NCI-H2171 (cell line): ENCODE measurements at places on chromosomes 6 and 20.

DNA sequence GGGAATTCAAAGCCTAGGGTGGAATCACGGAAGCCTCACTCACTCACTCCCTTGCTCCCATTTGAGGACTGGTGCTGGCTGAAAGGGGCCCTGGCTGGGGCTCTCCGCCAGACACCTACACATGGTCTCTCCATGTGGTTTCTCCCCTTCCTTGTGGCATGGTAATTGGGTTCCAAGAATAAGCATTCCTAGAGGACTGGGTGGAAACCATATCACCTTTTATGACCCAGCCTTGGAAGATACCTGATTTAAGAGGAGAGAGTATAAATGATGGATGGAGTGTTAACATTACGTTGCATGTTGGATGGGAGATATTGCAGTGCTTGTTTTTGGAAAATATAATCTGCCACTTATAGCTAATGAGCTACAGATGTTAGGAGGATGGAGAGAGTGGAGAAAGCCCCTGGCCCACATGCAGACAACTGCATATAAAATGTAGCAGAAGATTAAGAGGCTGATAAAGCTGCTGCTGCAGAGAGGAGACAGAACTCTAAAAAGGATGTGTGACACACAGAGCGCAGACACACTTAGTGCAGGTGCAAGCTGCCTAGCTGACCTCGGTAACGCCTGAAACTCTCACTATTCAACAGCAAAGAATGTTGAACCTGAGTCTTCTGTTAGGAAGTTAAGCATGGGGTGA, 23.3 kb upstream of the CDKN1A start:
- no peak for DNase-seq

DNA sequence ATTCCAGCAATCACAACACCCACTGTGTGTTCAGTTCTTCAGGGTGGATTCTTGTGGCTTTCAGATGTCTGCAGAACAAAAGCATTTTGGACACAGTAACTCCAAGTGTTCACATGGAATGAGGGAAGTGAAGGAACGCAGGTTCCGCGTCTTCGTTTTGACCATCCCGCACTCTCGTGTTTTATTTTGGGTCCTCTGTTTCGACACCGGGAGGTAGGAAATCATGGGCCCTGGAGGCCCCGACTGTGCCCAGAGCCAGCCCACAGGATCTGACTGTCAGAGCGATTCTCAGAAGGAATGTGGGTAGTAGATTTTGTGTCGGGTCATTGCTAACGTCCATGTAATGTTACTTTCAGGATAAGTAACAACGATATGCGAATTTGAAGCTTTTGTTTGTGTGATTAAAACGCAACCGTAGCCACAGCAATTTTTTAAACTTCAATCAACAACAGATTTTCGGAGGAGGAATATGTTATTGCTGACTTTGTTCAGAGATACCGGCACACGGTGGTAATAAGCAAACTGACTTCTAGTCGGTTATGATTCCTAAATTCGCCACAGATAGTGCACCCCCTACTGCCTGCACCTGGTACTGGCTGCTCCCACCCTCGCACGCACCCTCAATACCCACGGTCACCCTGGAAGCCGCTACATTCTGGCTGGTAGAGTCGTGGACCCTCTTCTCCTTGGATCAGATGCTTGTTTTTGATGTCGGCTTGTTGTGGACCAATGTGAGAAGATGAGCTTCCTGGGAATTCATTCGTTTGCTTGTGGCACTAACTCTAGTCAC, 10.5 kb downstream of the NPEPL1 start:
- no peak for DNase-seq

DNA sequence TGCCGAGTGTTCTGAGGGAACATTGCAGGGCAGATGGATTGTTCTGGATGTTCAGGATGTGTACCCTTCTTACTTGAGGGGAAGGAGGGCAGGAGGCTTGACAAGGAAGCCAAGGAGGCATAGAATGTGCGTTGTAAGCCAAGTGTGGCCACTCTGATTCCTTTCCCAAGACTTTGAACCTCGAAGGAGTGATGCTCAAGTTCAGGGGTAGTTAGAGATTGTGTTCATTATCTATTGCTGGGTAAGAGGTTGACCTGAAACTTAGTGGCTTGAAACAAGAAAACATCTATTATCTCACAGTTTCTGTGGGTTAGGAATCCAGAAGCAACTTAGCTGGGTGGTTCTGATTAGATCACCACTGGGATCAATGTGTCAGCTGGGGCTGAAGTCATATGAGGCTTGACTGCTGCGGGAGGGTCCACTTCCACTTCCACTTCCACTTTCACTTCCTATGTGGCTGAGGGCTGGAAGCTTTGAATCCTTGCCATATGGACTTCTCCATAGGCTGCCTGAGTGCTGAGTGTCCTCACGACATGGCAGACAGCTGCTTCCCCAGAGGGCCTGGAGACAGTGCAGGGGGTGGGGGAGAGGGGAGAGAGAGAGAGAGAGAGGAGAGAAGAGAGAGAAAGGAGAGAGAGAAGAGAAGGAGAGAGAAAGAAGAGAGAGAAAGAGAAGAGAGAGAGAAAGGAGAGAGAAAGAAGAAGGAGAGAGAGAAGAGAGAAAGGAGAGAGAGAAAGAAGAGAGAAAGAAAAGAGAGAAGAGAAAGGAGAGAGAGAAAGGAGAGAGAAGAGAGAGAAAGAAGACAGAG, 6.9 kb upstream of the CD40 start:
- DNase-seq: no peak

DNA sequence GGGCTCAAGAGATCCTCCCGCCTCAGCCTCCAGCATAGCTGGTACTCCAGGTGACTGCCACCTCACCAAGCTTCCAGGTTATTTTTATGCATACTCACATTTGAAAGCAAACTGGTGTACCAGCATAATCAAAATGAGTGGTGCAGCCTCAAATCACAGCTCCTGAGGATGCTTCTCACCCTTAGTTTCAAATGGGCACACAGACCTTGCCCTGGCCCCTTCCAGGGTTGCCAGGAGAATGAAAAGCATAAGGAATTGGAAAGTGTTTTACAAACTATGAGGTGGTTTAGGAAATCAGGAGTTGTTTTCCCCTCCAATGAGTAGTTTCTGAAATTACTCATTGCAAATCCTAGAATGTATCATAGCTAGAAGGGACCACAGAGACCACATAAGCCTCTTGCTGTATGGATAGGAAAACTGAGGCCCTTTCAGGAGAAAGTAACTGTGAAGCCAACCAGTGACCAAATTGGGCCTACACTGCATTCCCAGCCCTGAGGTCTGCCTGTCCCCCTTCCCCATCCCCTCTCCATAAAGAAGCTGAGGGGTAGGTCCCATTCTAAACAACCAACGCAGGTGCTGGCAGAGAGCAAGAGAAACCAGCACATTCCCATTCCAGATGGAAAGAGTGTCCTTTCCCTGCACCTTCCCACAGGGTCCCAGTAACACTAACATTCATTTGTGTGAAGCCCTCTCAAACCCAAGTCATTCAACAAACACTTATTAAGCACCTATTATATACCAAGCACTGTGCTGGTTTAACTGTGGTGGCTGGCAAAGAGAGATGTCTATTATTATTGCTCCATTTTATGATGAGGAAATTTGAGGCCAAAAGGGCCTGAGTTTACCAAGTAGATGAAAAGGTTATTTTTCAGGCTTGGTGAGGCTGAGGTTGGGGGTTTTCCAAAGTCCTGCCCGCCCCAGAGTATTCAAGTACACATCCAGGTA, 2.1 kb upstream of the E2F1 start:
- DNase-seq: no peak

DNA sequence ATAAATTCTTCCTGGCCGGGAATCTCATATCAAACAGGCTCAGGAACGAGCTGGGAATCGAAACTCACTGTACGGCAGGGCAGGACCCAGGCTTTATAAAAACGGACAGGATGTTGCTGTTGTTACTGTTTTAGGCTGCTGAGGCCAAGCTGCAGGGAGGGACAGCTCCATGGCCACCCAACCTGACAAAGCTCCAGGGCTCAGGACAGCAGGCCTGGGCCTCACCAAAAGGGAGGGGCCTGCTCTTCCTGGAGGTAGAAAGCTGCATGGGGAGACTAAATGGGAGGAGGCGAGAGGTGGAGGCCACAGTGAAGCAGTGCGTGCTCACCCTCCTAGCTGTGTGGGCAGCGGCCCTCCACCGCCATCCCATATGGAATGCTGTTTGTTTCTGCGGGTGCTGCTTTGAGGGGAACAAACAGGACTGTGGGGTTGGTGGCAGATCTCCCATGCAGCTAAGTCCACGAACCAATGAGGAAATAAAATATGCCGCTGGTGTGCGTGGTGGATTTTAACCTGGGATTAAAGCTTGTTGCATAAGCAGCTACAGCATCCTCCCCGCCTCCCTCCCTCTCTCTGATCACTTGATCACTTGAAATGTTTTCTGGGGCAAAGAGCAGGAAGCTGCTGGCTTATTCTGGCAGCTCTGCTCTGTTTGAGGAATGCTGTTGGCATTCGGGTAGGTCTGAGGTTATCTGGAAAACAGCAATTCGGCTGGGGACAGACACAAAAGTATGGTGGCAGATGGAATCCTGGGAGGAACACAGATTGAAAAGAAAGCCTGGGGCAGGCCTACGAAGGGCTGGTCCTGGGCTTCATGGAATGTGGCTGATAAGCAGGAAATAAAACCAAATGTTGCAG, 2.4 kb upstream of the ZMYND8 start:
- DNase-seq: peak; percentile 50

DNA sequence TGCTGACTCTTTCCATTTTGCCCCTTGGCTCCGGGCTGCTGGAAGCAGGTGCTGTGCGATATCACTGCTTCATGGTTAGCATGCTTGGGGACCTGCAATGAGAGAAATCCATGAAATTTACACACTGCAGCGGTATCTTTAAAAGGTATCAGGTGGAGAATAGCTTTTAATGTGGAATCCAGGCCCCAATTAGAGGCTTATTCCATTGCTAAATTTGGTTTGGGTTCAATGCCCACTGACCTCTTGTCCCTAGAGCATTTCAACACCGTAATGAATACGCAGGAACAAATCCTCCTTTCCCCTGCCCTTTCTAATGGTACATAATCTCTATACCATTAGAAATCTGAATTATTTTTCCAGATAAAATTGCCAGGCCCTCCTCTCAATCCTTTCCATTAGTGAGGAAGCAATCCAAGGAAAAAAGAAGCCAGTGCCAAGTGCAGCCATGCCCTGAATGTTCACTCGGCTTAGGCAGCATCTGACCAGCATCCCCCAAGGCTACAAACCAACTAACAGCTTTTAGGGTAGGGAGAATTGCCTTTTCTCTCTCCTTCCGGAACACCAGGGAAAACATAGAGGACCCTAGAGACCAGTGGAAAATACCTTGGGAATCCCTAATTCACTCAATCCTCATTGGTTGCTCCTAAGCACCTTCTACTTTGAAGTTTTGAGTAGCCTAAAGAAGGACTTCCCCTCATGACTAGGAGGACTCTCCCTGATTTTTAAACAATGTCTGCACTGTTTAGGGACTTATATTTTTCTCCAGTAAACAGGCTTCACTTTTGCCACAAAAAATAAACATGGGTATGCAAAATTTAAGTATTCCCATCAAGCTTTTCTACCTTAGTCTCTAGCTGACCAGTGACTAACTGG, 143.1 kb downstream of the QRSL1 start:
- DNase-seq: no peak

GRCh38 chr6:14520029-14520428, 402.5 kb downstream of the CD83 start:
- no peak for DNase-seq

GRCh38 chr6:134427721-134428120, 109.8 kb upstream of the SGK1 start:
- DNase-seq: no peak

DNA sequence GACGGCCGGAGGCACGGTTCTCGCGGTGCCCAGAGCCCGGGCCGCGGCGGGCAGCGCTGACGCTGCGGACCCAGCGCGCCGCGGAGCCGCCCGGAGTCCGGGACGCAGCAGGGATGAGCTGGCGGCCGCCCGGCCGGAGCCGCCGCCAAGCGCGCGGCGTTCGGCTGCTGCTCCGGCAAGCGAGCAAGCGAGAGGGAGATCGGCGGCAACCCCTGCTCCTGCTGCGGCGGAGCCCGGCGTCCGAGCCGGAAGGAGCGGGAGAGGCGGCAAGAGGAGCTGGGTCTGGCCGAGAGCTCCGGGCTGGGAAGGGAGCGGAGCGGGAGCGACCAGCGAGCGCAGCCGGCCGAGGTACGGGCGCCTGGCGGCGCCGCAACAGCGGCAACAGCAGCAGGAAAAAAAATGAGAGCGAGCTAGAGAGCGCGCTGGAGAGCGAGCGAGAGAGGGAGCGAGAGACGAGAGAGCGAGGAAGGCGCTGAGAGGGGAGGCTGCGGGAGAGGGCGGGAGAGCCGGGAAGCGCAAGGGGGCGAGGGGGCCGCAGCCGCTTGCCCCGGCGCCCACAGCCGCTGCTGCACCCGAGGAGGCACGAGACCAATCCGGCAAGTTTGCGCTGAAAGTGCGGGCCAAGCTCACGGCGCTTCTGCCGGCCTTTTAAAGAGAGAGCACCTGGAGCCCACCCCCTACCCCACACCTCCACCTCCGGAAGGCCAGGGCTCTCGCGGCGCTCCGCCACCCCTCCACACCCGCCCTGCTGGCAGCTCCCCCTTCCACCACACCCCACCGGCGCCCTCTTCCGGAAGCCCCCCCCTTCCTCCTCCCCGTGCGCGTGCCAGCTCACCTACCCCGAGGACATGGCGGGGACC, 496 bp downstream of the GRM4 start:
- peak; percentile 66 for DNase-seq

DNA sequence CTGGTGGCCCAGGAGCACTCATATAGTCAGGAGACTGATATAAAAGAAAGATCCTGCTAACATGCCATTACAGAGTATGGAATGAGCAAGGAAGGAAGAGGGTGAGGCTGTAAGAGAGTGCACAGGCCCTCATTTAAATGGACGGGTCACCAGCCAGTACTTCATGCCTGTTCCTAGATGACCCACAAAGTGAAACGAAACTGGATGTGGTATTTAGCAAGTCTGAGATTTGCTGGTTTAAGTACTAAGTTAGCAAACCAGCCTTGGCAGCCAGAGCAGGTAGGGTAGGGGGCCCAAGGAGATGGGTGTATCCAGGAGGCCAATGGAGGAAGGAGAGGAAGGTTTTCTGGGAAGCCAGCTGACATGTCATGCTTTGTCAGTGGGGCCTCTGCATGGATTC, 15.9 kb downstream of the NT5E start:
- no peak for DNase-seq

GRCh38 chr6:135047336-135047735, 7.3 kb downstream of the HBS1L start:
- DNase-seq: no peak

DNA sequence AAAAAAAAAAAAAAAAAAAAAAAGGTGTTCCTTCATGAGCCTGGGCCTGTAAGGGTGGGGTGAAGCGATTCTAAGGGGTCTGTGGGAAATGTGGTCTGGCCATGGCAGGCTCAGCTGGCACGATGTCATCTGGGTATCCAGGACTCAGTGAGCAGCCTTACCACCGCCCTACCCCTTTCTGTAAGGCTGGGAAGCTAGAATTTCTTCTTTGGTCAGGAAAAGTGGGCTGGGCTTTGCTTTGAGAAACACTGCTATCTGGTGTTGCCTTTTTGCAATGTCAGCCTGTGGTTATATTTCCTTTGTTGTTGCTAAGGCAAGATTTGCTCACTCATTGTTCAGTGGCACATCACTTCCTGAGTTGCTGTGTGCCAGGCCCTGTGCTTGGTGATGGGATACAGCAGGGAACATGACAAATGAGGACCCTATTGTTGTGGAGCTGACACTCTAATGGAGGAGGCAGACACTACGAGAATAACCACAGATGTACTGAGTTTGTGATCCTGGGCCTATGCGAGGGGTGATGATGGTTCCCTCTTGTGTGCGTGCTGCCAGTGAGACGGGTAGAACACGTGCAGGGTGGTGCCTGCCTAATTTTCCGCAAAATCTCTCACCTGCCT, 45.9 kb upstream of the ZNFX1 start:
- DNase-seq: peak; percentile 21
